ENCODE measurements at places on chromosomes 6 and 20. TPM values are rescaled to one million over a fixed set of nuclear protein-coding genes. Genes with fewer than 3 reads are reported as not detected.

- no peak overlapping the region for H3K27ac ChIP-seq
- DNase-seq, result no peak
- no peak overlapping the region for H3K4me3 ChIP-seq
Observed at GRCh38 chr6:144286503-144287393, 1.6 kb downstream of the UTRN start.

The ENPP5 gene
- total RNA-seq, result not detected

DNA sequence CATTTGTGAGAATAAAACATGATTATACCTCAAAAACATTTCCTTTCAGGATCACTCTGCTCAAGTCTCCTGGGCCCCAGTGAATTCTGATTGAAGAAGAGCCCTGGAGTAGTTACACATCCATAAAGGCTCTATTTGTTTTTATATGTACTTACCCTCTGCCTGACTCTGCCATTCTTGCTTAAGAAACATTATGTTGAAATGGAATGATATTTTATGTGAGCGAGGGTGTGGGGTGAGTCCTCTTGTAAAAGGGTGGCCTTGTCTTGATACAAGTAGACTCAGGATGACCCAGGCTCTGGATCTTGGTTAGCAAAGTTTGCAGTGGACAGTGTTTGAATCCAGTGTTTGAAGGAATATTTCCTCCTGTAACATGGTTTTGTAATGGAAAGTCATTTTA, 215.4 kb upstream of the PREP start:
- H3K4me1 ChIP-seq, result no peaks in the 10 kb centered on the region
- H3K27me3 ChIP-seq, result peaks cover 8% of the 10 kb centered on the region
- no peak overlapping the region for H3K4me3 ChIP-seq
- H3K27ac ChIP-seq, result no peak overlapping the region
- no peaks in the 10 kb centered on the region for H3K36me3 ChIP-seq

DNA sequence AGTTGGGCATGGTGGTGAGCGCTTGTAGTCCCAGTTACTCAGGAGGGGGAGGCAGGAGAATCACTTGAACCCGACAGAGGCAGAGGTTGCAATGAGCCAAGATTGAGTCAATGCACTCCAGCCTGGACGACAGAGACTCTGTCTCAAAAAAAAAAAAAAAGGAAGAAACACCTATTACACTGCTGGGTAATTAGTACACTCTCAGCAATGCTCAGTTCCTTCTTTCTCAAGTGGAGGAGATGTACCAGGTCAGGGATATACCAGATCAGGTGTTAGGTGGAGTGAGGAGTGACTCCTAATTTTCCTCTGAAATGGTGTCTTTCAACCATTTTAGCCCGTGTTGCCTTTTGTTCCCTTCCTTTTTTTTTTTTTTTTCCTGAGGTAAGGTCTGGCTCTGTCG, 30.0 kb upstream of the UBR2 start:
- DNase-seq, result no peak
- H3K4me1 ChIP-seq, result no peaks in the 10 kb centered on the region
- no peak overlapping the region for H3K4me3 ChIP-seq
- peaks cover 17% of the 10 kb centered on the region for H3K27me3 ChIP-seq

The NRSN1 gene
- not detected for total RNA-seq

- no peak overlapping the region for H3K4me3 ChIP-seq
- no peak for DNase-seq
- no peaks in the 10 kb centered on the region for H3K27me3 ChIP-seq
- no peak overlapping the region for H3K27ac ChIP-seq
- H3K4me1 ChIP-seq, result no peaks in the 10 kb centered on the region
- no peaks in the 10 kb centered on the region for H3K36me3 ChIP-seq
Observed at GRCh38 chr6:136483906-136484305, 66.3 kb downstream of the MAP7 start.

- no peak overlapping the region for H3K4me3 ChIP-seq
- H3K36me3 ChIP-seq, result no peaks in the 10 kb centered on the region
- no peak overlapping the region for H3K27ac ChIP-seq
- no peak for DNase-seq
Observed at GRCh38 chr6:107655245-107655644, 165.3 kb downstream of the SOBP start.

The PEX6 gene
- total RNA-seq, result 20.8 TPM

The ZNF334 gene
- total RNA-seq, result 0.24 TPM

Measured in K562 (cell line).